Choroid plexus epithelial cell (primary cell): ENCODE measurements at places on chromosomes 11 and 22.

GRCh38 chr11:34341931-34342533 is 15.8 kb downstream of the ABTB2 start:
- DNase-seq, result peak; percentile 50

DNA sequence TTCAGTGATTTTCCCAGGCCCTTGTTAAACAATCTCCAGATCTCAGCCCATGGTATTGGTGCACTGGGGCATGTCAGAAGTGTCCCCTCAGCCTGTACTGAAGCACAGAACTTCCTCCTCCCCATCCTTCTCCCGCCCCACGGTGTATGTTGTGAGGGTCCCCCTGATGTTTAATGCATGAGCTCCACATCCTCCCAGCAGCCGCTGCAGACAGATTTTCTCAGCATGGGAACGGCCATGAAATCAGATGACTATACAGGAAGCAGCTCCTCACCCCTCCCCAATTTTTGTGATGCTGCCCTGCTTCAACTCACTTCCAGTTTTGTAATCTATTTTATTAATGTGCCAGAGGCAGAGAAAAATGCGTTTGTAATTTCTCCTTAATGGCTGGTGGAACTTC is 406.0 kb downstream of the MIAT start:
- peak; percentile 23 for DNase-seq

- DNase-seq, result no peak
Observed at GRCh38 chr11:125971618-125972017, 25.8 kb downstream of the VSIG10L2 start.

DNA sequence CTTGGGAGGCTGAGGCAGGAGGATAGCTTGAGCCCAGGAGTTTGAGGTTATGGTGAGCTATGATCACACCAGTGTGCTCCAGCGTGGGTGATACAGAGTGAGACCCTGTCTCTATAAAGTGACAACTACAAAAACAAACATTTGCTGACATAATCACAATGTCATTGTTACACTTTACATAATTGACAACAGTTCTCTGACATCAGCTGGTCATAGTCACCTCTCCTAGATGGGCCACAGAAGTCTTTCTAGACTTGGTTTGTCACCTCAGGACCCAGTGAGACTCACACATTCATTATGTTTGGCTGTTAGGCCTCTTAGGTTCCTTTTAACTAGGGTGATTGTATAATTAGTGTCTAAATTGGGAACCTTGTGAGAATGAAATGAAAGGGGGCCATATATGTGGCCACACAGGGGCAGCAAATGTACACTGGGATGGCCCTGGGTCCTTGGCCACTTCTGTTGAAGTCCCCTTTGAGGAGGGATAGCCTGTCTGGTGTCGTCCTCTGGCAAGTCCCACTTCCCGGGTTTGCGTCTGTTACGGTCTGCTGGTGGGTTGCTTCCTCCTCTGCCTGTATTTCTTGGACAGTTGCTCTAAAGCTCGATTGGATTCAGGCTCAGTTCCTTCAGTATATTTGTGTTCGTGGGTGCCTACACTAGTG is 5.8 kb upstream of the PPIL2 start:
- no peak for DNase-seq

- DNase-seq, result peak; percentile 47
Observed at GRCh38 chr11:128492461-128492860, 94.9 kb downstream of the ETS1 start.

GRCh38 chr22:31748490-31748889 is 1.4 kb downstream of the PRR14L start:
- DNase-seq, result peak; percentile 15
